ENCODE measurements at places on chromosomes 2 and 18.

DNA sequence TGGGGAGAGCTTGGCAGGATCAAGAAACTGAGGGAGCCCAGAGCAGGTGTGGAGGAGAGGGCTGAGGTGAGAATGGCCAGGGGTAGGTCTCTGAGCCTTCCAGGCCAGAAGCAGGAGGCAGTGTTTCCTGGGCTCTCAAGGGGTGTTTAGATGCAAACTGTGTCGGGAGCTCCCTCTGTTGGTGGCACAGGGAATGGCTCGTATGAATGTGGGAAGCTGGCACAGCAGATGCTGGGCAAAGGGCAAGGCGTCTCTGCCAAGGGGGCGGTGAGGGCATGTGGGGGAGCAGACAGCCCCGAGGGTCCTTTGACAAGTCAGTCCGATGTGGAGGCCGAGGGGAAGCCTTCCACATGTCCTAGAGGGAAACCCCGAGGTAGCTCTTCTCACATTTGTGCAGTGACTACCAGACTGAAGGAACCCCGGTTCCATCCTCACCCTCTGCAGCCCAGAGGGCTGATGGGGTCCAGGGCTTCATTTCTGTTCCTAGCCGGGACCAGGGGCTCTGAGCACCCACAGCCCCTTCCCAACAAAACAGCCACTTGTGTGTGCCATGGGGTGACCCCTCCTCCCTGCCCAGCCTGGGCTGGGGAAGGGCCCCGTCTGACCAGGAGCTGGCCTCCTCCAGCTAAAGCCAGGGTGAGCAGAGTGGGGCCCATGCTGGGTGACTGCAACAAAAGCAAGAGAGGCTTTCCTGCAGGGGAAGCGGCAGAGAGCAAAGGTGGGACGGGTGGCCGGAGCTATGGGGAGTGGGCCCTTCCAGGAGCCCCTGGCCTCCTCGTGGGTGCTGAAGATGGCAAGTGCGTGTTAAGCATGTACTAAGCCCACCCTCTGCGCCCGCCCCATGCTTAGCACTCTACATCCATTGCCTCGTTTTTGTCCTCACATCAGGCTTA is 103.4 kb downstream of the SEPTIN10 start:
- peak; percentile 75 for DNase-seq

DNA sequence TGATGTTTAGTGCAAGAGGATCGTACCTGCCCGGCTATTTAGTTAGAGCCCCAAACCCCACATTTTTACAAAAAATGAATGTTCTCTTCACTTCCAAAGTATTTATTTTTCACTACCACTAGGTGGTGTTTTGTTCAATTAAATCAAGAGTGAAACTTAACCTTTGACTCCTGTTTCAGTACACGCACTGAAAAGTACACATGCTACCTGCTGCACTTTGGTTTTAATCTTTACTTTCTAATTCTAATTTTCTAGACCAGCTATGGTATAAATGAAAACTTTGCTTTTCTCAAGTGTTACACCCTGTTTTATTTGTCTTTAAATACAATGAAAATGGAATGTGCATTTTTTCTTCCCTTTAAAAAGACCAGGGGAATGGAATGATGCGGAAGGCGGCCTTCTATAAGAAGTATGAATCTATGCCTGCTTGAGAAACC is 31.4 kb upstream of the CHN1 start:
- DNase-seq, result no peak

DNA sequence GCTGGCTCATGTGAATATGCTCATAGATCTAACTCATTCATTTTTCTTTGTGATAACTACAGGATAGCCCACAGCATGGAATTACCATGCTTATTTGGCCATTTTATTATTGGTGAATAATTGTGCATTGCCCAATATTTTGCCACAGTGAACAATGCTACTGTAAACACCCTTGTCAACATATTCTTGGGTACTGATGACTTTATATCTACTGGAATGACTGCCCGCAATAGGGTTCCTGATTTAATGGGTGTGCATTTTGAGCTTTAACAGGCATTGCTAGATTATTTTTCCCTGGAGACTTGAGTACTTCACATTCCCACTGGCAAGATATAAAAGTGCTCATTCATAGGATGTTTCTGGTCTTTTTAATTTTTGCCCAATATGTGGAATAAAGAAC is 42.7 kb upstream of the EVA1A start:
- DNase-seq, result no peak

GRCh38 chr2:191560411-191560980 is 117.4 kb upstream of the NABP1 start:
- DNase-seq, result no peak
